ENCODE measurements at places on chromosomes 16 and 17. TPM values are rescaled to one million over a fixed set of nuclear protein-coding genes. Genes with fewer than 3 reads are reported as not detected.

The NOG gene
- total RNA-seq: 2.0 TPM

The TBC1D3L gene
- 2.7 TPM for total RNA-seq

The SDR42E1 gene
- total RNA-seq: under 0.01 TPM

The OR3A3 gene
- total RNA-seq: not detected

The WNT9B gene
- not detected for total RNA-seq

The ASGR1 gene
- 0.26 TPM for total RNA-seq

The CCL8 gene
- 0.20 TPM for total RNA-seq

The TCAP gene
- total RNA-seq: 0.53 TPM

The SPNS3 gene
- total RNA-seq: not detected
